ENCODE measurements at places on chromosomes 11 and 22.

- no peak for DNase-seq
Measured at GRCh38 chr11:130787092-130787616, 129.1 kb downstream of the SNX19 start.

DNA sequence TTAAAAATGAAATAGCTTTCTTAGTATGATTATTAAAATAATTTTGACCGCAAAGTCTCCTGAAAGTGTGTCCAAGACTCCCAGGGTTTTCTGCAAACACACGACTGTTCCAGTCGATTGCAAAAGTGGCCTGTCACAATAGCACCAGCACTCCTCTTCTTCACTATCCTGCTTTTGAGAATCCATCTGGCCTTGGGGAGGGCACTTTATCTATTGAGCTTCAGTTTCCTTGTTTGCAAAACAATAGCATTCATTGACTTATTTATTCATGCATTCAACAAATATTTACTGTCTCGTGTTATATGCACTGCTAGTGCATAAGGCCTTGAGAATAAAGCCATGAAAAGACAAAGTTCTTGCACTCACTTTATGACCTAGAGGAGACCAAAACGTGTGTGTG lies 96.2 kb upstream of the NTM start:
- no peak for DNase-seq

DNA sequence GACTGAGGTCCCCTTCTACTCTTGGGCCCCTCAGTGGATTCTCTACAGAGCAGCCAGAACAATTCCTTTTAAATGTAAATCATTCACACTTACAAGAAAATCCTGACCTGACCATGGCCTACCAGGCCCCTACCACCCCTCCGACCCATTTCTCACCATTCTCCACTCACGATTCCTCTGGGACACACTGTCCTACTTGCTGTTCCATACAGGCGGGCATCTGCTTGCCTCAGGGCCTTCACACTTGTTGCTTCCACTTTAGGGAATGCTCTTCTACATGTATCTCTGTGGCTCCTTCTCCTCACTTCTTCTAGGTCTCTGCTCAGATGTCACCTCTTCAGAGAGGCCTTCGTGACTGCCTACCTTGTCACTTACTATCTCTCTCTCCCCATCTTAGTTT lies 3.4 kb downstream of the USH1C start:
- DNase-seq = no peak

- DNase-seq = no peak
Measured at GRCh38 chr11:85301895-85302678, 325.1 kb downstream of the DLG2 start.

Measured in central memory CD4-positive, alpha-beta T cell (primary cell).